ENCODE measurements at places on chromosomes 6 and 20.

GRCh38 chr6:11460837-11461661 lies 76.5 kb upstream of the TMEM170B start:
- no peak for DNase-seq

GRCh38 chr20:63915471-63915870 lies 20.5 kb downstream of the DNAJC5 start:
- no peak for DNase-seq

GRCh38 chr6:109008537-109009235 lies 86.0 kb downstream of the SESN1 start:
- DNase-seq, result no peak

DNA sequence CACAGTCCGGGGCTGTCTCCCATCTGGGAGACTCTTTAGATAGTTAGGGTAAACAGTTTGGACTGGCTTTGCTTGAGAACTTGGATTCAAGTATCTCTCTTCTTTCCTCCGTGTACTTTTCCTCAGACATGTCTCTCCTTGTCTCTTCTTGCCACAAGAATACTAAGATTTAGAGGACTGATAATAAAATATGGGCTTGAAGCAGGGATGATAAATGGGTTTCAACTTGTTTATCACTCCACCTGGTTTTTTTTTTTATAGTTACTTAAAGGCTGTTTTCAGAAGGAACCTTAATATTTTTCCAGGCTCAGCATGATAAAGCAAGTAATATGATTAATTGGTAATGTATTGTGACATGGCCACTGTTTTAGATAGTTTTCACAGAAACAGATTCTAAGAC lies 40.9 kb upstream of the KIF13A start:
- no peak for DNase-seq

DNA sequence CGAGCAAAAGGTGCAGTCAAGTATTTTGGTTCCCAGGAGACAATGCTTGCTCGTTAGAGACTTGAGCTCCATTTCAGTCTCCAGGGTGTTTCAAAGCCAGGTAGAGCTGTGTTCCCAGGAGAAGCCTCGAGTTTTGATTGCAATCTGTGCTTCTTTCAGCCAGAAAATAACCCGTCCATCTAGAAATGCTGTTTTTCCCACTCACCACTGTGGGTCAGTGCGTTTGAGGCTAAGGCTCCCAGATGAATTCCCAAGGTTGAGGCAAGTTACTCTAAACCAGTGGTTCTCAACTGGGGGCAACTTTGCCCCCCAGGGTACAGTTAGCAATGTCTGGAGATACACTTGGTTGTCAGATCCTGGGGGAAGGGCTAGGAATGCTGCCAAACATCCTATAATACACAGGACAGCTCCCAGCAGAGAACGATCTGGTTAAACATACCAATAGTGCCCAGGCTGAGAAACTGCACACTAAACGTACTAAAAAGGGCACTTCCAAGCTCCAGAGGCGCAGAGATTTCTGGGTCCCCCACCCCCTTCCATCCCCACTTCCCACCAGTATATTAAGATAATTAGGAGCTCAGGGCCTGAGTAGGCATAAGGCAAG lies 13.8 kb downstream of the BMP7 start:
- DNase-seq, result no peak

DNA sequence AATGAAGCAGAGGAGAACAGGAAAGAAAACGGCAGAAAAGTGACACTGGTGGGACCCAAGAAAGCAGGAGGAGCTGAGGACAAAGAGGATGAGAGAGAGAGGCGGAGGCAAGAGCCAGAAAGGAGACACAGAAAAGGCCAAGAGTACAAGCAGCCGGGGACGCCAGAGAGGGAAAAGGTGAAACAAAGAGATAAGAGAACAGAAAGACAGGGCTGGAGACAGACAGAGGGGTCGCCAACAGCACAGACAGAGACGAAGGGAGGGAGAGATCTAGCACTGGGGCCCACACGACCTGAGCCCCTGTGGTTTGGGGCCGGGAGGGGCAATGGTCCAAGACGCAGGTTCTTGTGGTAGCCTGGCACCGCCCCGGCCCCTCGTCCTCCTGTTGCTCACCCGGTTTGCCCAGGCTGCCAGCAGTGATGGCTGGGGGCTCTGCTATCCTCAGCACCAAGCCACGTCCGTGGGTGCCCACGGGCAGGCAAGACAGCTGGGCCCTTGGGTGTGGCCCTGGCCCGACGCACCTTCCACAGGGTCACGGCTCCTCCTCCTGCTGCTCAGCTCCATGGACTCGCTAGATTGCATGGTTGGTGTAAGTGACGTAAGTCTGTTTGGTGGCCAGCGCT lies 123.5 kb downstream of the GRM4 start:
- DNase-seq, result no peak

Measured in esophagus squamous epithelium (tissue), 5 donors.